ENCODE measurements at places on chromosomes 6 and 20.

- no peak for DNase-seq
Observed at GRCh38 chr6:126131246-126131645, 144.9 kb downstream of the TRMT11 start.

GRCh38 chr6:166745801-166746668 lies 119.0 kb upstream of the RPS6KA2 start:
- DNase-seq: no peak

GRCh38 chr20:38665094-38665493 lies 59.2 kb upstream of the SLC32A1 start:
- DNase-seq: no peak

- no peak for DNase-seq
Observed at GRCh38 chr6:126133984-126134383, 147.6 kb downstream of the TRMT11 start.

DNA sequence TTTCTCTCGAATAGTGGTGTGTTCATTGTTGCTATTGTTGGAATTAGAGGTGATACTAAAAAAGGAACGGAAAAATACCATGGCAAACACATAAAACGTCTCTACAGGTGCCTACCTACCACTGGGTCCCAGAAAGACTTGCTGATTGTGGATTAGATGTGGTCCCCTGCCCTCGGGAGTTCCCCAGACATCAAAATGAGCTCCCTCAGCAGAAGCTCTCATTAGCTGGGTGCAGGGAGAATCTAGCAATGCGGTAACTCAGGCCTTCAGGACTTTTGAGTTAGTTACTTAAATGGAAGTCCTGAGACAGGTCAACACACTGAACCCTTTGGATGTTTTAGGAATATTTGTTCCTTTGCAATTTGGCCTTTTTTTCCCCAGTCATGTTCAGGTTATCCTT lies 6.1 kb downstream of the IRF4 start:
- DNase-seq: no peak

GRCh38 chr6:17470202-17470937 lies 77.0 kb downstream of the CAP2 start:
- no peak for DNase-seq

GRCh38 chr6:43524483-43524961 lies 7.6 kb downstream of the POLR1C start:
- no peak for DNase-seq

DNA sequence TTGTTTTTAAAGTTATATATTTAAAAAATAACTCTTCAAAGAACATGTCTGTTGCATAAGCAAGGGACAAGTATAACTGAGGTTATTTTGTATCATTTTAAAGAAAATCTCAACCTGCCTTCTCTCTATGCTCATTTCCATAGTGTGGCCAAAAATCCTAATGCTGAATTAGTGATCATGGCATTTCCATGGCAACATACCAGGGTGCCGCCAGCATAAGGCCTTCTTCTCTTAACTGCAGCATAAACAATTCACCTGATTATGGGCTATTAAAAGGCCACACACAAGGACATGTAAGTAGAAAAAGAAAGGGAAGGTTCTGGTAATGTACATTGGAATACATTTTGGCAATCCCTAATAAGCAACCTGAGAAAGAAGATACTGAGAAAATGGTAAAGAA lies 95.1 kb upstream of the RNF217 start:
- no peak for DNase-seq

DNA sequence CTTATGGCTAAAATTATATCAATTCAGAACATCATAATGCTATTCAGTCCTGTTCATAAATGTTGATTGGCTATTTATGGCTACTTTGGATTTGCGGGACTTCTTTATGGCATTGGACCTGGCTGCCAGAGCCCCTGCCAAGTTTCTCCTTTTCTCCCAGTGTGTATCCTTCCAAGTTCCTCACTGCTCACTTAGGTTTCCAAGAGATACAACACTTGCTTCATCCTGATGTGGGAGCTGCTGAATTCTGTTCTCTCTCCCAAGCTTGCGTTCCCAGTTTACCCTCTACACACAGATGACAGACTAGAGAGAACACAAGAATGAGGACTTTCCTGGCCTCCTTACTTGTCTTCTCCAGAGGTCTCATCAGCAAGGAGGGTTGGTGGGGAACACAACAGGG lies 18.4 kb upstream of the DAAM2 start:
- DNase-seq: no peak

DNA sequence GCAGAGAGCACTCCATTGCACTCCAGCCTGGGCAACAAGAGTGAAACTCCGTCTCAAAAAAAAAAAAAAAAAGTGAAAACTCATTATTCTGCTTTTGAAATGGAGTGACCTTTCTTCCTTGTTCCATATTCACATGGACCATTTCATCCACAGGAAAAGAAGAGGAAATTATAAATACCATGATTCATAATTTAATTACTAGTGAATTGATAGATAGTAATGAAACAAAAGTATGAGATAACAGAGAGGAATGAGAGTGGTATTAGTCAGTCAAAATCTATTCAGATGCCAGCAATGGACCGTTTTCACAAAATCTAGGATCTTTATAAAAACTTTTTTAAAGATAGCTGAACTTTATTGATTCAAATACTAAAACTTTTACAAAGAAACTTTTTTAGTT lies 443.1 kb upstream of the FLRT3 start:
- DNase-seq: no peak

DNA sequence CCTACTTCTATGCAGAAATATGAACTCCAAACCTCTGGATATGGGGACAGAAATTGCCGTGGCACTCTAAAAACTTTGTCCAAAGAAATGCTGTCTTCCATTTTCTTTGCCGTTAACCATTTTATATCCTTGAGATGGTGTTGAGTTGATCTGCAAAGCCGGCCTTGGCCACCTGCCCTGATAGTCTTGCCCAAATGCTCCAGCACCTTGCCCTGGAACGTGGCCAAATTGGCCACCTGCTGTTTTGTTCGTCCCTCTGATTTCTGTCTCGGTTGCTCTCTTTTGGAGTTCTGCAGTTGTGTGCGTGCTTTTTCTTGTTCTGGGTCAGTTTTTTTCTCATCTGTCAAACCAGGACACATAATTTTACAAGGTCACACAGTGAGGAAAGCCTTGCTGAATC lies 239.7 kb upstream of the GMDS start:
- DNase-seq: no peak

GRCh38 chr6:26629359-26629758 lies 30.2 kb downstream of the ZNF322 start:
- DNase-seq: no peak

GRCh38 chr6:17102258-17102870 lies 514 bp downstream of the STMND1 start:
- DNase-seq: no peak

DNA sequence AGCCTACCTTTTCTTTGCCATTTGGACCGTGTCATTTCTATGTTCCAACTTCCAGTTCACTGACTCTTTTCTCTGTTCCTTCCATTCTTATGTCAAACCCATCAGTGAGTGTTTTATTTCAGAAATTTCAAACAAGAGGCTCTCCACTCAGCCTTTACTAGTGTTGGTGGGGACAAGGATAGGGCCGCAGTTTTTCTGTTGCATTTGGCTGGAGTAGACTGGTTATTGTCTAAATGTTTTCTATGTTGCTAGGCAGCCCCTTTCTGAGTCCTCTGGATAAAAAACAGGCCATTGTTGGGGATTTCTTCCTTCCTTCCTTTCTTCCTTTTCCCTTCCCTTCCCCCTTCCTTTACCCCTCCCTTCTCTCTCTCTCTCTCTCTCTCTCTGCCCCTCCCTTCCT lies 288.6 kb downstream of the PRKN start:
- no peak for DNase-seq

- DNase-seq: peak; percentile 76
Observed at GRCh38 chr6:29702519-29703103, 20.6 kb upstream of the HLA-F start.

DNA sequence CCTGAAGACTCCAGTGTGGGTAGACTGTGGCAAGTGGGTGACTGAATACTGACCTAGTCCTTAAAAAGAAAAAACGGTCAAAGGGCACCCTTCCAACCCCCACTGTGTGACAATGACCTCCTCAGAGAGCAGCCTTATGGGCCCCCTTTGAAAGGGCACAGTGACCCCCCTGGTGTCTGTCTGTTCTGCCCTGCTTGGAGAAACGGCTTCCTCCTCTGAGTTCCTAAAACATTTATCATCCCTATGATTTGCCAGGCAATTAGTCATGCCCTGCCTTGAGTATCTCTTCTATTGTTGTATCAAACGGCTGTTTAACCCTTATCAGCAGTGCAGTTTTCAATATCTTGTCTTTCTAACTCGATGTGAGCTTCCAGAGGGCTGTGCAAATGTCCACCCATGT lies 21.0 kb upstream of the STX16 start:
- DNase-seq: no peak

- no peak for DNase-seq
Observed at GRCh38 chr6:86526238-86526637, 411.1 kb upstream of the HTR1E start.

DNA sequence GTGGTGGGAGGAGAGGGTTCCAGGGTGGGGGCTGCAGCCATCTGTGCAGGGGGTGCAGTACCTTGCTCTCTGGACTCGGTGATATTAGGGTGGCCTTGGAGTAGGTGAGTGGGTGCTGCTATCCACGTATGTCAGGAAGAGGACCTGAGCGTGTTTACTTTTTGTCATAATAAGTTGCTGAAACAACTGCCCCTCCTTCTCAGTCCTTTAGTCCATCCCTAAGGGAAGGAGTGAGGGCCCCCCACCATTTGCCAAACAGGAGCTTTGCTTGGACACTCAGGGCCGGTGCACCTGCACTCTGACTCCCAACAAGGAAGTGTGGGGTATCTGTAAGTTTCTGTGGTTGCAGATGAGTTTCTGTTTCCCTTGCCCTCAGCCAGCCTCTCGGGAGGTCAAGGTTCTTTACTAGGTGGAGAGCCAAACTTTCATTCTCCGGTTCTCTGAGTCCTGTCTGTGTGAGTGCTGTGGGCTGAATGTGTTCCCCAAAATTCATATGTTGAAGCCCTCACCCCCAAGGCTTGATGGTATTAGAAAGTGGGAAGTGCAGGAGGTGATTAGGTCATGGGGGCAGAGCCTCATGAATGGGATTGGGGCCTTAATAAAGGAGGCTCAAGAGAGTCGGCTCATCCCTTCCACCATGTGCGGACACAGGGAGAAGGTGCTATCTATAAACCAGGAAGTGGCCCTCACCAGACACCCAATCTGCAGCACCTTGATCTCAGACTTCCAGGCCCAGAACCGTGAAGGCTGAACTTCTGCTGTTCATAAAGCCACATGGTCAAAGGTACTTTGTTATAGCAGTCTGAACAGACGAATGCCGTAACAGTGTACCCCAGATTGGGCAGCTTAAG lies 19.6 kb upstream of the CCR6 start:
- no peak for DNase-seq

DNA sequence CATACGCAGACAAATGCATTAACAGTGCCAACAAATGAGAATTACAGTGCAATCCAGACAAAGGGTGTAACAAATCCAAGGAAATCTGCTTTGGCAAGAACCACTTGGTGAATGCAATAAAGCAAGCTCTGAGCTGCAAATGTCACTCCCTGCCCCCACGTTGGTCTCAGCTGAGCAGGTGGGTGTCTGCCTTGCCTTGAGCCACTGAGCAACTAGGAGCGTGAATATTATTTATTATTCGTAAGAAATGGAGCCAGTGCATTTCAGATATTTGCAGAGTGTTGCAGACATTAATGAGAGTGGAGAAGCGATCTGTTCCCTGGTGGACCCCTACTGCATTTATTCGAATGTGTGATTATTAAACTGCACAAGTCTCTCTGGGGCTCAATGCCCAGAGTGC lies 36.6 kb upstream of the F13A1 start:
- DNase-seq: no peak

- DNase-seq: no peak
Observed at GRCh38 chr20:11077226-11077625, 403.4 kb upstream of the JAG1 start.

DNA sequence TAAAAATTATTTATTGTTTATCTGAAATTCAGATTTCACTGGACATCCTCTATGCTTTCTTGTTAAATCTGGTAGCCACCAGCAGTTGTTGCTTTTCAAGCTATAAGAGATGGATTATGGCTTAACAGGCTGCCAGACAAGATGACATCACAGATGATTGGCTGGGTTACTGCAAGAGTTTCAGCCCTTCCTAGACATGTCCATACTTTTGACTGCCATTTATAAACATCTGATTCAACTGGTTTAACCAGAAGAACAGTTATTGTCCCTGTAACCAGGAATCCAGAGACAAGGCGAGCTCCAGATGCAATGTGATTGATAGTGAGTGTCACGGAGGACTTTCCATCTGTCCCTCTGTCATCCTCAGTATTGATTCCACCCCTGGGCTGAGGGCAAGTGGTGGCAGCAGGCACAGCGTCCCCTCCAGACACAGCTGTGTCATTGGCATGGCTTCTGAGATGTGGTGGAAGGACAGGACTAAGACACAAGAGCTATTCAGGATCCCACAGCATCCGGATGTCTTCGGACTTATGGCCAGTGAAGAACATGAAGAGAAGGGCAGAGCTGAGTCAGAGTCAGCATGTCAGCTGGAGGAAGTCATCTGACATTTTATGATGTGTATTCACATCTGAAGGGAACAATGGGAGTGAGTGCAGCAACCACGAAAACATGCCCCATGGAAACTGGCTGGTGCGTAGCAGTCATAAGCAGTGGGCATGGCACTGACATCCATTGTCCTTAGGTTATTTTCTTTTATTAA lies 284.5 kb upstream of the CDYL start:
- DNase-seq: no peak

DNA sequence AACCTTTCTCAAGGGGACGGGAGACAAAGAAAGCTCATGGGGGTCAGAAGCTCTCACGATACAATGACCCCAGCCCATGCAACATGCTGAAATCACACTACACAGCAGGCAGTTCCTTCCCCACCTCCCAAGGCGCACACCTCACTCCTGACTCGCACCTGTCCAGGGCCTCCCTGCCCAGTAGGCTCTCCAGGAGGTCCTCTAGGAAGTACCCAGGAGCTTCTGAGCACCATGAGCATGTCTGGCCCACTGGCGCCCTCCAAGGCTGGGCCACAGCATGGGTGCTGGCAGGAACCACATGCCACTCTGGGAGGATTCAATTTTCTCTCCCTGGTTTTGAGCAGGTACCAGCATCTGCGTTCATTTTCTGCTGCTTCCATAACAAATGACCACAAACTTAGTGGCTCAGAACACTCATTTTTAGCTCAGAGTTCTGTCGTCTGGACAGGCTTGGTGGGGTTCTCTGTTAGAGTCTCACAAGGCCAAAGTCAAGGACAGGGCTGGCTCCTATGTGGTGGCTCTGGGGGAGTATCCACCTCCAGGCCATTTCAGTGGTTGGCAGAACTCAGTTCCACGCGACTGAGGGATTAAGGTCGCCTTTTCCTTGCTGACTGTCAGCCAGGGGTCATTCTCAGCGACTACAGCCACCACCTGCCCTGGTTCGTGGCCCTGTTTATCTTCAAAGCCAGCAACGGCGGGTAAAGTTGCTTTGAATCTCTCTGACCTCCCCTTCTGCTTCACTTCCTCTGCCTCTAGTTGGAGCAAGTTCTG lies 32.7 kb downstream of the ACSS1 start:
- no peak for DNase-seq

DNA sequence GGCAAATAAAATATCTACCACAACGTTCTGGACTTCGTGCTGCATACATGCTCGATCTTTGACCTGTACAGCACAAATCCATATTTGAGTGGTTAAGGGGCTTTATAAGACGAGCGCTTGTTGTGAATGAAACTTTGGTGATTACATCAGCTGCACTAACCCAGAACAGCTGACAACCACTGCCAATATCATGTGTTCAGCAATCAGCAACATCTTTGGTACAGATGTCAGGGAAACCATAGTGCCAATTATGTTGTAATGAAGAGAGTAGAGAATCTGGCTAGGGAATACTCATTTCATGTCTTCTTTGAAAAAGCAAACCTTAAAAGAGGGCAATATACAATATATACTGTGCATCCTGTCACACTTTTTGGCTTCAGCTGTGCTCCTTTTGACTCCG lies 188.6 kb upstream of the NT5E start:
- DNase-seq: no peak

Data from CD4-positive, alpha-beta T cell treated with Interleukin-2 at 100 ng/mL for 4 hours (primary cell).